ENCODE measurements at places on chromosomes 13 and 19. TPM values are rescaled to one million over a fixed set of nuclear protein-coding genes. Genes with fewer than 3 reads are reported as not detected.

The IGFL1 gene
- total RNA-seq, result not detected

The ZNF253 gene
- 5.0 TPM for total RNA-seq

GRCh38 chr19:14346279-14346678, 35.0 kb upstream of the ADGRE5 start:
- no peak overlapping the region for H3K4me3 ChIP-seq
- H3K36me3 ChIP-seq, result no peaks in the 10 kb centered on the region
- no peak for DNase-seq
- H3K4me1 ChIP-seq, result peaks cover 7% of the 10 kb centered on the region
- no peak overlapping the region for H3K27ac ChIP-seq
- H3K27me3 ChIP-seq, result peaks cover 12% of the 10 kb centered on the region

DNA sequence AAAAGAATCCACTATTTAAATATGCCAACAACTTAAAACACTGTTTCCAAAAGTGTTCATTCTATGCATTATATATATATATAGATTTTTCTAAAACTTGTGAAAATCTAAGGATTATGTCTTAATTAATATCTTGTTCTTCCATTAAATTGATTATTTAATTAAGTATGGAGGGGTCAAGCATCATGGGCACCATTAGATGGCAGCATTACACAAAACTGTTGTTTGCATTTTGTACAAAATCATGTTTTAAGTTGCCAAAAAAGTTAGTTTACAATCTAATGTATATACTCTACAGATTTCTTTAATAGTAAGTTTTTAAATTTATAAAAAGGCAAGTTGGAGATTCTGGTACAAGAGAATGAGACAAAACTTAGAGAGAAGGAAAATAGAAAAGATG, 213.2 kb upstream of the EDNRB start:
- no peak overlapping the region for H3K4me3 ChIP-seq
- H3K27ac ChIP-seq, result no peak overlapping the region
- no peaks in the 10 kb centered on the region for H3K4me1 ChIP-seq
- no peak for DNase-seq

GRCh38 chr13:68745502-68745901, 1362.1 kb upstream of the ATXN8OS start:
- H3K36me3 ChIP-seq, result no peaks in the 10 kb centered on the region
- H3K4me1 ChIP-seq, result no peaks in the 10 kb centered on the region
- H3K27ac ChIP-seq, result no peak overlapping the region
- H3K4me3 ChIP-seq, result no peak overlapping the region
- DNase-seq, result no peak

Measured in suprapubic skin (tissue), 4 donors.